CD8-positive, alpha-beta T cell (primary cell): ENCODE measurements at places on chromosomes 5 and 9.

DNA sequence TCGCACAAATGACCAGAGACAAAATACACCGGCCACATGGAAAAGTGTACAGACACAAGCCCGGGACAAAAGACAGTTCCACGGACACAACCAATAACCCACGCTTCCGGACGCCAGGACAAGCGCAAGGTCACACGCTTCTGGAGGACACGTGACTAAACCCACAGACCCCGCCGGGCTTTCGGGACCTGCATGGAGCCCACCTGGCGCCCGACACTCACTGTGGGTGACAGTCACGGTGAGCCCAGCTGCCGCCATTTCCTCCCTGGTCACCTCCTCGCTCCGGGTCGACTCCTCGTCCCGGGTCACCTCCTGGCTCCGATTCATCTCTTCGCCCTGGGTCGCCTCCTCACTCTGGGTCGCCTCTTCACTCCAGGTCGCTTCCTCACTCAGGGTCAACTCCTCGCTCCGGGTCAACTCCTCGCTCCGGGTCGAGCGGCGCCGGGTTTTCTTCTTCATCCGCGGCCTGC is 470 bp downstream of the BAG1 start:
- DNase-seq: no peak

DNA sequence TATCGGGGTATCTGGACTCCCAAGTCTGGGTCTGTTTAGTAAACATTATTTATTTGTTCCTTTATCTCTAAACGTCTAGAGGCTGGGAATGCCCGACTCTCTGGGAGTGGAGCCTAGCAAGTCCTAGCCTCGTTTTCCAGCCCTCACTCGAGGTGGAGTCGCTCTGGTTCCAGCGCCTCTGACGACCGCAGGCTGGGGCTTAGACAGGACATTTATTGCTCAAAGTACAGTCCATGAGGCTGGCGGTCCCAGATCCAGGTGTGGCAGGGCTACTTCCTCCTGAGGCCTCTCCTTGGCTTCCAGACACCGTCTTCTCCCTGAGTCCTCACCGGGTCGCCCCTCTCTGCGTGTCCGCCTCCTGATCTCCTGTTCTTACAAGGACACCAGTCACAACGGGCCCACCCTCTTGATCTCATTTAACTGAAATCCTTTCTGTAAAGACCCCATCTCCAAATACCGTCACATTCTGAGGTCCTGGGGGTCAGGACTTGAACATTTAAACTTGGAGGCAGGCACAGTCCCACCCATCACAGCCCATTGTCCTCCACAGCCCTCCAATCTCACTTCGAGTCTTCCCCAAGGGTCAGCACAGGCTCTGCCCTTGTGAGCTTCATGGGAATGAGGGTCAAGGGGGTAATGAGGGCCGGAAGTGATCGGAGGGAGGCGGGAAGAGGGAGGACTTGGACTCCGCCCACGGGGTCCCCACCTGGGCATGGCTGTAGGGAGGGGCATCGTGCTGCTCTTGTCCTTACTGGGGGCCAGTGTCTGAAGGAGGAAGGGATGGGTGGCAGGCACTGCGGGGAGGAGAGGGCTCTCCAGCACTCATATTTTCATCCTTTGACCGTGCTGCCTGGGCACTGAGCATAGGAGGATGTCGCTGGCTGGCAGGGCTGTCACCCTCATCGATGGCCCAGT is 12.2 kb upstream of the CLPTM1L start:
- no peak for DNase-seq

DNA sequence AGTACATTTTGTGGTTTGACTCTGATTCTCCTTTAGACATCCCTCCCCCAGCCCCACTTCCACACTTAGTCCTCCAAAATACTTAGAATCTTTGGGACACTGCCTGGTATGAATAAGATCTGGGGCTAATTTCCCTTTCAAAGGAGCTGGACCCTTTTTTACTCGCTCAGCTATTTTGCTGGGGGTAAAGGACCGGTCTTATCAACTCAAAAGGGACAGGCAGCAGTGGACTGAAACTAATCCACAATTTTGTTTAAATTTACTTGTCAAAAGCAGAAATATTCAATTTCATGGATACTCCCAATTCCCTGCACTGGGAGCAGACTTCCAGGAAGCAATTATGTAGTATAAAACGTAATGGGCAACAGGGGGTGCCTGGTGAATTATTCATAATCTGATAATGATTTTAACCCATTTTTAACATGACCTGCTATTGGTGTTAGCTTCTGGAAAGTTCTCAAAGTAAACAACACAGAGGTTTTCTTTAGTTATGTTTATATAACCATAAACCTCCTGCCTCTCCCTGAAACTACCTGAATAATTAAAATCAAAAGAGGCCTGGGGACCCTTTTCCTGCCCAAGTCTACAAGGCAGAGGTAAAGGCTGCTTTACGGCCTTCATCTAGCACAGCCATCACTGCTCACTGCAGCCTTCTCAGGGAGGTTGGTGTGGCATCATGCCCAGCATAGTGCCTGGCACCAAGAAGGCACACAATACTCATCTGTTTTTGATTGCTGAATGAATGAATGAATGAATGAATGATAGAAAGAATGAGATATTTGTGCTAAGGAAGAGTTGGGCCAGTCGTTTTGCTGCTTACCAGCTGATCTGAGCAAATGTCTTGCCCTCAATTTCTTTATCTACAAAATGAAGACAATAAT is 44.2 kb upstream of the GNPDA1 start:
- DNase-seq: no peak

DNA sequence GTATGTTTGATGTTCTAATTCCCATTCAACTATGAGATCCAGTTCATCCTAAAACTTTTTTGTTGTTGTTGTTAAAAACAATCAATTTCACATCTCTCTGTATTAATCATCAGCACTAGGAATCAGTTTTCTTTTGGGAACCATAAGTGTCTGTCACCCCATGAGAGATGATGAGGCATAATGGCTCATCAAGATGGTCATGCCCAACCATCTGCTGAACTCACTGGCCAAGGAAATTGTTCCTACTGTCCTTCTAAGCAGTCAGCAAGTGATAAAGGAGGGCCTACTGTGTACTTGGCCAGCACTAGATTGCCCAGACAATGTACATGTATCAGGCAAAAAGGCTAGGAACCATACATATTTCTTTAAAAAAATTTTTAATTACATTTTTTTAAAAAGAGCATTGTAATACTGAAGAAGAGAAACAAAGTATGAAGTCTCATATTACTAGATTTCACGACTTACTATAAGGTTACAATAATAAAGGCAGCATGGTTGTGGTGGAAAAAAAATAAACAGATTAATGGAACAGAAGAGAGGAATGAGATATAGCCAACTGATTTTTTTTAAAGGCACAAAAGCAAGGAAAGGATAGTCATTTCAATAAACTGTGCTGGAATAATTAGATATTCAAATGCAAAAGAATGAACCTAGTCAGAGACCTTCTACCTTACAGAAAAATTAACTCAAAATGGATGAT is 458.3 kb downstream of the SPOCK1 start:
- DNase-seq: no peak

GRCh38 chr9:130268521-130269211 is 3.1 kb downstream of the HMCN2 start:
- DNase-seq: no peak

DNA sequence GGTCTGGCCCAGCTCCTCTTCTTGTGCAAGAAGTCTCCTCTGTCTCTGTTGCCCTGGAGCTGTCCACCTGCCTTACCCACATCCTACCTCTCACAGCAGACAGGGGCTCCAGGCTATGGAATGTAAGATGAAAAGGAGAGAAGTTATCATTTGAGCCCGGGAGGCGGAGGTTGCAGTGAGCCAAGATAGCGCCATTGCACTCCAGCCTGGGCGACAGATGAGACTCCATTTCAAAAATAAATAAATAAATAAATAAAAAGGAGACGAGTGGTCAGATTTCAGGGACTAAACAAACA is 37.5 kb upstream of the DENND4C start:
- DNase-seq: no peak

GRCh38 chr5:41748631-41749030 is 121.6 kb downstream of the OXCT1 start:
- no peak for DNase-seq

- DNase-seq: no peak
Observed at GRCh38 chr5:6503342-6503741, 54.7 kb downstream of the UBE2QL1 start.

DNA sequence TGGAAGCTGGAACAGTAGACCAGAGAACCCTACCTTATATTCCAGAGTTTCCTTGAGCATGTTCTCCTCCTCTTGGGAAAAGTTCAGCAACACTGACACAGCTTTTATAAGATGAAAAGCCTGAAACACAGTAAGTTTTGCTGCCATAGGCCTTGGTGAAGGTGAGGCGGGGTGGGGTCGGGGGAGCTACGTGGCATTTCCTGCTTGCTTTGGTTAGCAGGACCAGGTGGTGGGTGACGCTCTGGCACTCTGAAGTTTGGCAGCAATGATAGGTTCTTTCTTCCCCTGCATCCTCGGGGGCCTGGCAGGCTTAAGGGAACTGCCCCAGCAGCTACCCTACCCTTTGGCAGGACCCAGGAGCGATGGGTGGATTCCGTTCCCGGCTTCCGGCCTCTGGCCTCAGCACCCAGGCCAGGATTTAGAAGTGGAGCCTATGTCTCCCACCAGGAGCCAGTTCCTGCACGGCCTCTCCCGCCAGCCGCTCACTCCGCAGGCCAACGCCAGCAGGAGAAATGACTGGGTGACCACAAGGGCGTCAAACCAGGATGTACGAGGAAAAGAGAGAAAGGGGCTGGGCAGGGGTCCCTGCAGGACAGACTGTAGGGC is 19.3 kb downstream of the ARPC5L start:
- DNase-seq: no peak

DNA sequence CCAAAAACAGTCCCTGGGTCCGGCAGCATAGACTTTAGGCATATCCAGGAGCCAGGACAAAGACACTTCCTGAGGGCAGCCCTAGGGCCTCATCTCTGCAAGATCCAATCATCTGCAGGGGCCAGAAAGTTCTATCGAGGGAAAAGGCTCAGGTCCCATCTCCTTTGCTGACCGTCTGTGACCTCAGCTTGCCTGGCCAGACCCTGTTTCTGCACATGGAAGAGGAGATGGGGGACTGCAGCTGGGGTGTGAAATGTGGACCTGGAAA is 51.0 kb upstream of the FCN1 start:
- DNase-seq: no peak

- no peak for DNase-seq
Observed at GRCh38 chr5:15506897-15507296, 6.9 kb downstream of the FBXL7 start.

DNA sequence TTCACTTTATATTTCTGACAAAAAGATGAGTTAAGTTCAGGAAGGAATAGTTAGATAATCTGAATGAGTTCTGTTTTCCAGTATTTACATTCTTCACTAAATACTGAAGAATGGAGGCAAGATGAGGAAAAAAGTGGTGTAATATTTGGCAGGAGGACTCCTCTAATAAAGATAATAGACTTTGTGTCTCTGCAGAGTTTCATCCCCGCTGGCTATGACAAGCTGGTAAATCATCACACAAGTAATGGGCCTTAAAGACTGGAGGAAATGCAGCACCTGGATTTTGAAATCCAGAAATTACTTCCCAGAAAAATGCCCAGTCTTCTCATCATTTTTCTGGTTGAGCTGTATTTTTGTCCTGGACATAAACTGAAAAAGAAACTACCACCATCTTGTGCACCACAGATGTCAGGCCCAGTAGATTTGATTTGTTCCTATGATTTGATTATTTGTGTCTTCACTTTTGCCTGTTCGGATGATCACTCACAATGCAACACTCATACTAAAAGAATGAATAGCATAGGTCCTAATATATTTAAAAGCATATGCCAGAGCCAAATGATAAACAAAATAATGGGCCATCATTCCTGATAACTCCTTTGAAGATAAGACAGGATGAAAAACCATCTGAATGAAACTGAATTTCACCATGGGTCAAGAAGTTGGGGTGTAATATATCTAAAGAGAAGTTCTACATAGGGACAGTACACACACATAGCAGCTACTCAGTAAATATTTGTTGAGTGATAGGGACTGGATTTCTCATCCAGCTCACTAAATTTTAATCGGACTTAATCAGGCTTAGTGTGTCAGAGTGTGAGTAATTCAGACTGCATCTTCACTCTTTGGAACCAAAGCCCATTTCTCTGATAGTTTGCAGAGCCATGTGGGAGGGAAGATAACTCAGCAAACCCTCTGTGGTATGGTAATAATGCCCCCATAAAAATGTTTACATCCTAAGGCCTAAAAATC is 200.5 kb downstream of the HINT1 start:
- DNase-seq: no peak

DNA sequence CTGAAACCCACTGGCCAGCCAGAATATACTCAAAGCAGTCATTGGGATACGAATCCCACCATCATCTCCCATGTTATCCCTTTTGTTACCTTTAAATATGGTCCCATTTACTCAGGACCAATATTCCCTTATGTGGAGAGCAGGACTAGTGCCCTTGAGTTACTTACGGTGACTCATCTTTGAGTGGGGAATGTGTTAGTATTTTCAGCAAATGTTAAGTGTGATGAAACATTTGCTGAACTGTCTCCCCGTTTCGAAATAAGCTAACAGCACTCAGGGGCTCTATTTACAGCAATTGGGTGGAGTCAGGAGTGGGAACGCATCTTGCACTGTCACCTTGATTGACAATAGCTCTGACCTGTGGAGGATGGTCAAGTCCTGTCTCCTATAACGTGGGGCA is 67.4 kb downstream of the CTSL start:
- DNase-seq: no peak

DNA sequence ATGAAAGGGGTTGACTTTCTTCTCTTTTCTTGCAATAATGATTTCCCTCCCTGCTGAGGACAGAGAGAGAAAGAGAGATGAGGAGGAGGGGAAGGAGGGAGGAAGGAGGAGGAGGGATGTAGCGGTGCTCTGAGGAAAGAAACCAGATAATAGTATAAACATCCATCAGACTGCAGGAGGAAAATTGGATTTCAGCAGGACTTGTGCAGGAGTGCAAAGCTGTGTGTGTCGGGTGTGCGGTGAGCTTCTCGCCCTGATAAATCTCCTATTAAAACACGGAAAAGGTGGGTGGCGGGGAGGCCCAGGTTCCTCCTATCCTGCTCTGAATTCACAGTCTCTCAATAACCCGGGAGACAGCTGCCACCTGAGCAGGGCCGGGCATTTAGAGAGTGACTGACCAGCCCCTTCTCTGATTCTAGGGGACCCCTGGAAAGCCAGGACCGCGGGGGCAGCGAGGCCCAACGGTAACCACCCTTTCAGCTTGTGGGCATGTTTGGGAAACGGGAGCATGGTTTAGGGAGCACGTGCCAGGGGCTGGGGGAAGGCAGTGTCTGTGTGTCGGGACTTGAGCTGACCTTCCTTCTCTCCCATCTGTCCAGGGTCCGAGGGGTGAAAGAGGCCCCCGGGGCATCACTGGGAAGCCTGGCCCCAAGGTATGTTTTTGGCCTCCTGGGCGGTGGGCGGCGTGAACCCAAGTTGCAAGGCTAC is 85.8 kb upstream of the FCN2 start:
- DNase-seq: no peak

- DNase-seq: no peak
Observed at GRCh38 chr9:87564111-87564510, 66.4 kb downstream of the DAPK1 start.

- no peak for DNase-seq
Observed at GRCh38 chr9:98786750-98787510, 9.4 kb downstream of the ANKS6 start.

DNA sequence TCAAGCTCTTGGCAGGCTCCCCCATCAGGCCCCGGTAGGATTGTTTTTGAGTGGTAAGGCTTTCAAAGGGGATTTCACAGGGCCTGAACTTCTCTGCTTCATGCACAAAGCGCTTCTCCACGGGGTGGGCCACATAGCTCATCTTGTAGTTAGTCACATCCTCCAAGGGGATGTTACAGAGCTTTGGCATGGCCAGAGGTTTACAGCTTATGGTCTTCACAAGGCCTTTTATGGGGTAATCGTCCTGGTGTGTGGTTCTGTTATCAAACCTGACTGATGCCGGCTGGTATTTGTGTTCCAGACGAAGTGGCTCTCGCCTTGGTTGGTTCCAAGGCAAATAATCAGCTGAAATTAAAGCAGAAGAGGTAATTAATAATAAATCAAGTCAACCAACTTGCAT is 104.3 kb downstream of the SAXO1 start:
- no peak for DNase-seq
